Body of pancreas (tissue), 4 donors: ENCODE measurements at places on chromosomes 13 and 19. TPM values are rescaled to one million over a fixed set of nuclear protein-coding genes. Genes with fewer than 3 reads are reported as not detected.
A peak's percentile ranks its signal among the peaks of the same experiment; 100 is the strongest.

- no peak for DNase-seq
Measured at GRCh38 chr13:26299168-26299750, 45.3 kb downstream of the CDK8 start.

- DNase-seq = no peak
Measured at GRCh38 chr13:112596235-112596634, 8.3 kb upstream of the TUBGCP3 start.

DNA sequence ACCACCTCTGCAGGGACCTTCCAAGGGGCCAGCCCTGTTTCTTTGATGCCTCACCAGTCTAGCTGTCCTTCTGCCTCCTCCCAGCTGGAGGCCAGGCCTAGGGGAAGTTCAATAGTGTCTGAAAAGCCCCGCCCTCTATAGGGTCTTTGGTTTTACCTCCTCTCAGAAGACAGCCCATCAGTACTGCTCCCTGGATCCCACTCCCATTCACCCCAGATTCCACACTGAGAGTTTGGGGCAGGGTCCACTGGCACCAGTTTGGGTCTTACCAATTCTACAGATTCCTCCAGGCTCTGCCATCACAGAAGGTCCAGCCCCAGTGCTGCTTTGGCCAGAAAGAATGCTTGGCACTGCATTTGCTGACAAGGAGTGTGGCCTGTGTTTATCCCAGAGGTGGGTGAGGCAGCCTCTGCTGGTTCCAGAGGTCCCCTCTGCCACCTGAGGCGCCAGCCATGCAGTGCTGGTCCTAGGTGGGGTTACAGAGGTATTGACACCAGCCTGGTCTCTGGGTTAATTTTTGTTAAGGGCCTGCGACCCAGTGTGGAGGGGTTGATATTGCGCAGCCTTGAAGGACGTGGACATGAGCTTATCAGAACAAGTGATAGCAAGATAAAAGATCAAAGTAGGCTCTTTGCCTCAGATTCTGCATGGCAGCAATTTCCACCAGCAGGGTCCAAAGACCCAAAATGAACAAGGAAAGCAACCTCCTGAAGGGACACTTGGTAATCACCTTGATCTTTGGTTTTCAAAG, 41.4 kb upstream of the IGSF23 start:
- DNase-seq = no peak

GRCh38 chr13:30837227-30838159, 68.6 kb upstream of the MEDAG start:
- no peak for DNase-seq

DNA sequence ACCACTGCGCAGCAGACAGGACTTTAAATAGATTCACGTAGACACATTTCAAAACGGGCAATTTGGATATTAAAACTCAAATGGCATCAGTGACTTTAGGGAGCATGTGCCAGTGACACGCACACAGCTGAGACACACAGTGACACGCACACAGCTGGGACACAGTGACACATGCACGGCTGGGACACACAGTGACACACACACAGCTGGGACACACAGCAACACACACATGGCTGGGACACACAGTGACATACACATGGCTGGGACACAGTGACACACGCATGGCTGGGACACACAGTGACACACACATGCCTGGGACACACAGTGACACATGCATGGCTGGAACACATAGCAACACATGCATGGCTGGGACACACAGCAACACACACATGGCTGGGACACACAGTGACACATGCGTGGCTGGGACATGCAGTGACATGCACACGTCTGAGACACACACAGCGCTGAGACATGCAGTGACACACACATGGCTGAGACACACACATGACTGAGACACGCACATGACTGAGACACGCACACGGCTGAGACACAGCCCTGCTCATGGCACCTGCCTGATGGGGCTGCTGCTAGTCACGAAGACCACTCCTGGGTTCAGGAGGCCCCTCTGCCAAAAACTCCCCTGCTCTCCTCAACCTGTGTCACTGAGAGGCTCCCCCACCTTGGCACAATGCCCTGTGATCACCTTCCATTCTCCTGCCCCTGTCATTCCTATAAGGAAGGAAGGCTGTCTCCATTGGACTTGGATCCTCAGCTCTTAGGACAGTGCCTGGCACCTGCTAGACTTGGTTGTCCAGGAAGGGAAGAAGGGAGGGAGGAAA, 52.5 kb downstream of the SOX1 start:
- DNase-seq = no peak

DNA sequence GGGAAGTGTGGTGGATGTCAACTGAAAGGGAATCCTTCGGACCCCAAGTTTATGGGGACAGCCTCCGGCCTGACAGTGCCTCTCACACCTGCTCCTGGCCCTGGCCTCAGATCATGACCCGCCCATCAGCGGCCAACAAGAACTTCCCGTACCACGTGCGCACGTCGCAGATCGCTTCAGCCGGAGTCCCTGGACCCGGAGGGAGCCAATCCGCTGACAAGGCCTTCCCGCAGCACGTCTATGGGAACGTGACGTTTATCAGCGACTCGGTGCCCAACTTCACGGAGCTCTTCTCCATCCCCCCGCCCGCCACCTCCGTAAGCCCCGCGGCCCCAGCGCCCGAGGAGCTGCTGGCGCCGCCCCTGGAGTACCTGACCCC, 2.0 kb upstream of the MEGF8 start:
- no peak for DNase-seq

DNA sequence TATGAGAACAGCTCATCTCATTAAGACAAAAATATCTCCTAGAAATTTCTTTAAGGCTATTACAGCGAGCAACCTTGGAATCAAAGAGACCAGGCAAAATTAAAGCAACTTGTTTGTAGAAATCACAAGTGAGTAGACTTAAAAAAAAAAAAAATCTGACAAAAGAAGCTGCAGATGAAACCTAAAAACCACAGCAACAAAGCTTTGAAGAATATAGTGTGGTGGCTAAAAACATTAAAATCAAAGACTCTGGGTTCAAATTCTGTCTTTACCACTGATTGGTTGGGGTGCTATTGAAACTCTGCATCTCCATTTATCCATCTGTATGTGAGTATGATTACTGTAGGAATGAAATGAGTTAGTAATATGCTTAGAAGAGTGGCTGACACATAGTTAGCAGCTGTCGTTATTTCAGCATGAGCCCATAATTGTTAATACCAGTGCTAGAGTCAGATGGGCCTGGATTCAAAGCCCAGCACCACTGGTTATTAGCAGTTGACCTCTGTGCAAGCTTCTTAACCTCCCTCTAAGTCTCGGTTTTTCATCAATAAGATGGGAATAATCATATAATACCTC, 157.6 kb downstream of the FOXO1 start:
- no peak for DNase-seq

GRCh38 chr13:111289251-111289650, 31.2 kb upstream of the TEX29 start:
- no peak for DNase-seq

GRCh38 chr19:42125536-42125935, 6.7 kb downstream of the POU2F2 start:
- DNase-seq = no peak

- peak; percentile 69 for DNase-seq
Measured at GRCh38 chr13:51125495-51126226, 14.6 kb upstream of the C13orf42 start.

- no peak for DNase-seq
Measured at GRCh38 chr13:74661851-74662250, 527.6 kb upstream of the KLF12 start.

DNA sequence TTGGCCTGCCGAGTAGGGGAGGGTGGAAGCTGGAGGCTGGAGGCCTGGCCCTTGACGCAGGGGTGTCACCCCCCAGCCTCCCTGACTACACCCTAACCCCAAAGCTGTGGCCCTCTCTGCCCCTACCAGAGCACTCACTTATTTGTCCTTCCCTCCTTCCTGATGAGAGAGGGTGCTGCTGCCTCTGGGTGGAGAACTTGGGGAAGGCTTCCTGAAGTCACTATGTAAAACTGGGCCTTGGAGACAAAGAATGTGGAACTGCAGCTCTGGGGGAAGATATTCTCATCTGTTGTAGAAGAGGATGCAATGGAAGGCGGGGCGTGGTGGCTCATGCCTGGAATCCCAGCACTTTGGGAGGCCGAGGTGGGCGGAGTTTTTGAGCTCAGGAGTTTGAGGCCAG, 485.2 kb downstream of the ZNF536 start:
- no peak for DNase-seq

- DNase-seq = no peak
Measured at GRCh38 chr19:12789098-12789903, 2.0 kb upstream of the JUNB start.

GRCh38 chr13:72653506-72653905, 73.9 kb downstream of the MZT1 start:
- DNase-seq = no peak

DNA sequence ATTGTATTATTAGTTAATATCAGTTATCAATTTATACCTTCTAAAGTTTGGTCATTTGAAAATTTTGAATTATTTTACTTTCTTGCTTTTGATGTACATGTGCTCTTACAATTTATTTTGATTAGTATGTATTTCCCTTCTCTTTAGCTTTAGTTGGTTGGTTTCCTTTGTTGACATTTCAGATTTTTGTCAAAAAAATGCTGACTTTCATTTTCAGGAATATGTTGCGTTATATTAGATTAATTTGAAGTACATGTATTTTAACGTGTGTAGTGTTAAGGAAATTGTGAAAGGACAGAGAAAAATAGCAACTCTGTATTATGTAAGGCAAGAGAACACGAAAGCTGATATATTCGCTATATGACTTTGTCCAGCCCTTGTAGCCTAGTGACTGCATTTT, 342.9 kb upstream of the SLITRK6 start:
- DNase-seq = no peak

GRCh38 chr13:19632915-19633478, 462 bp upstream of the MPHOSPH8 start:
- no peak for DNase-seq

DNA sequence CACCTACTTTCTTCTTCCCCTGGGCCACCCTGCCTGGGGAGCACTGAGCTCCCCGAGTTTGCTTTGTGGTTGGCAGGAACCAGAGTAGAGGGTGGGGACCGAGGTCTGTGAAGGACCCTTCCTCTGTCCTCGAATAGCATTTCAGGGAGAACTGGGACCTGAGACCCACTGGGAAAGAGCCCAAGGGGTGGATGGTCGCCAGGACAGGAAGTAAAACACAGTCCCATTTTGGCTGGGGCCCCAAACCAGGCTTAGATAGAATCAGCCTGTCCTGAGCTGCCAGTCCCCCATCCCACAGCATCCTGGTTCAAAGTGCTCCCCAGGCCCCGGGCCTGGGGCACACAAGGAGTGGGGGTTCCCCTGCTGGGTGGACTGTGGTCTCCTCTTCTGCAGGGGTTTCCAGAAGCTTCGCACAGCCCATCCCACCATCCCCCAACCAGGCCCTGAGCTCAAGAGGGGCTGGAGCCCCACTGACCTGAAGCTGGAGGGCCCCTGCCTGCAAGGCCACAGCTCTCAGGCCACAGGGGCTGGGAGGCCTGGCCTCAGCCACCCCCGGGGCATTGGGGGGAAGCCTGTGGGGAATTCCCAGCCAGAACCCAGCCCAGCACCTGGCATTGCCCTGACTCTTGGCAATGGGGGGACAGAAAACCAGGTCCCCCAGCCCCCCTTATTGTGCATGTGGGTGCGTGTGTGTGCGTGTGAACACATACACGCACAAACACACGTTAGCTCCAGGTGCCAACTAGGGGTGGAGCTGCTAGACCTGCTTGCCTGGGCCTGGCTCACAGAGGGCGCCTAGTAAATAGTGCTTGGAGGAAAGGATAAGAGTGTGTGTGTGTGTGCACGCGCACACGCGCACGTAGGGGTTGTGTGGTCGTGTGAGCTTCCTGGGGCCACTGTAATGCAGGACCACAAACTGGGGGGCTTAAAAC, 995 bp upstream of the MKNK2 start:
- DNase-seq = peak; percentile 68

- DNase-seq = peak; percentile 70
Measured at GRCh38 chr19:703651-704446, 4.9 kb upstream of the PALM start.

DNA sequence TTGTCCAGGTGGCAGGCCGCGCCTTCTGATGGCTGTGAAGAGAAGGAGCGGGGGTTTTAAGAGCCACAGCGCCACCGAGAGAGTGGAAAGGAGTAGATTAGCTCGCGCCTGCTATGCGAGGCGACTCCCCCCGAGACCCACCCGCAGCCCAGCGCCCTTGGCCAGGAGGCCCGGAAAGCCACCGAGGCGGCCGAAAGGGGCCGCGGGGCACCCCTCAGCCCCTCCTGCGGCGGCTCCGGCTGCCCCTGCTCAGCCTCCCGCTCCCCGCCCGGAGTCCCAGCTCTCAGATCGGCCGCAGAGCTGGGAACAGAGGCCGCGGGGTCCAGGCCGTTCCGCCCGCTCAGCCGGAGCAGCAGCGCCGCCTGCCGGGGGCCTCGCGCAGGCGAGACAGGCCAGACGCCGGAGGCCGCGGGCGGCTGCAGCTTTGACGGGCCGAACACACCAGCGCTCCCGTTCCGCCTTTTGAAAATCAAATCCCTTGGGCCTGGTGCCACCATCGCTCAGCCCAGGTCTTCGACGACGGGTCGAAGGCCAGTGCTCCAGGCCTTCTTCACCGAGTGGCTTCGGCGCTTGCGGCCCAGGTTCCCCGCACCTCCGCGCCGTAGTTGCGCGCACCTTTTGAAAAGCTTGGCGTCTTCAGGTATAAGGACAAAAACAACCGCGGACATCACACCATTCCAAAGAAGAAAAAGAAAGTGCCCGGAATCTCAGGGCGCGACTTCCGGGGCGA, 15.3 kb downstream of the CDX2 start:
- DNase-seq = peak; percentile 87

The ZNF296 gene
- total RNA-seq = 0.26 TPM

The AXL gene
- 15.0 TPM for total RNA-seq

The APOC1 gene
- total RNA-seq = 5.4 TPM

The NLRP7 gene
- total RNA-seq = not detected

The NAA16 gene
- total RNA-seq = 50.6 TPM

The ZFP14 gene
- total RNA-seq = 0.99 TPM

The ERICH6B gene
- total RNA-seq = not detected

The ZNF534 gene
- not detected for total RNA-seq

The ZNF383 gene
- 3.6 TPM for total RNA-seq
